AG10803 (cell line): ENCODE measurements at places on chromosomes 4 and X.

GRCh38 chrX:135543172-135543571 is 22.7 kb downstream of the INTS6L start:
- DNase-seq = no peak

GRCh38 chr4:55920571-55920970 is 28.2 kb upstream of the CEP135 start:
- DNase-seq = peak; percentile 9

DNA sequence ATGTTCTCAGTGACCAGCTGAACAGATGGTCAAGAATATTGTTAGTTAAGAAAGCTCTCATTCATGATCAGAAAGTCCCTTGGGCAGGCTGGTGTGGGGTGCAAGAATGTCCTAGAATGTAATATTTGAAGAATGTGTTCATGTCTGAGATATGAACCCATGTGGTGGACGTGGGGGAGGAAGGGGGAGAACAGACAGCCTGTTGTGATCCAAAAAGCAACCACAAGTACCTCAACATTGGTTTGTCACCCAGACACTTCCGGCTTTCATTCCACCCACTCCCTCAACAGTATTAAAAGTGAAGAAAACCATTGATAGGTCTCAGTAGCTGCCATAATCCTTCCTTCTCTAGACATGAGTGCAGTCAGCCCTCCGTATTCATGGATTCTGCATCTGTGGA is 82.2 kb downstream of the MAML3 start:
- peak; percentile 99 for DNase-seq

GRCh38 chr4:56463711-56464110 is 3.7 kb upstream of the SRP72 start:
- no peak for DNase-seq

GRCh38 chr4:26884026-26884425 is 23.4 kb downstream of the STIM2 start:
- DNase-seq = no peak
